Lung microvascular endothelial cell (primary cell): ENCODE measurements at places on chromosomes 6 and 20. TPM values are rescaled to one million over a fixed set of nuclear protein-coding genes. Genes with fewer than 3 reads are reported as not detected.

The CDKN1A gene
- 64.1 and 90.7 TPM in 2 replicates for total RNA-seq

The GATA5 gene
- total RNA-seq: not detected in 2 replicates

The DEFB132 gene
- not detected in 2 replicates for total RNA-seq

GRCh38 chr6:12504325-12504966 is 212.1 kb upstream of the PHACTR1 start:
- peak; percentile 34 for DNase-seq

GRCh38 chr20:48283470-48284110 is 498.3 kb upstream of the SULF2 start:
- peak; percentile 99 for DNase-seq

DNA sequence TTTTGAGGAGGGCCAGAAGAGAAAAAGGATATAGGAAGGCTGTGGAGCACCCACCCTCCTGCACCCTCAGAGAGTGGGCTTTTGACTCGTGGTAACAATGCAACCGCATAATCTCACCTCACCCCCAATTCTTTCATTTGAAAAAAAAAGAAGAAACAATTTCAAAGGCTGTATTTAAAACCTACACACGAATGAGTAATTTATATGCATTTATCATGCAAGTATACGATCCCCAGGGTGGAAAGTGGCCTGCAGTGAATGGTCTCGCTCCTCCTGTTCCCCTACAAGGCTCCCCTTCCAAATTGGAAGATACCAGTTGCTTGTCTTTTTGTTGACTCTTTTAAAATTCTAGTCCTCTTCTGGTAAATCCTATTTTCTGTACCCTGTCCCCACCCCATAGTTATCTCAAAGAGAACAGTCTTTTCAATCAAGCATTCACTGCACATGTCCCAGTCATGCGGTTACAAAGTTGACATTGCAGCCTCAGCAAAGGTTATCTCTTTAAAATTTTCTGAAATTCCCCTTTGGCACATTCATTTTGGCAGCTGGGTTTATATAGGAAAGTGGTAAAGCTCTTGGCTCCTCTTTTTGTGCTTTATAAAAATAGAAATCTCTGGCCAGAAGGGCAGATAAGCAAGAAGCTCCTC is 110.6 kb downstream of the ARID1B start:
- no peak for DNase-seq

DNA sequence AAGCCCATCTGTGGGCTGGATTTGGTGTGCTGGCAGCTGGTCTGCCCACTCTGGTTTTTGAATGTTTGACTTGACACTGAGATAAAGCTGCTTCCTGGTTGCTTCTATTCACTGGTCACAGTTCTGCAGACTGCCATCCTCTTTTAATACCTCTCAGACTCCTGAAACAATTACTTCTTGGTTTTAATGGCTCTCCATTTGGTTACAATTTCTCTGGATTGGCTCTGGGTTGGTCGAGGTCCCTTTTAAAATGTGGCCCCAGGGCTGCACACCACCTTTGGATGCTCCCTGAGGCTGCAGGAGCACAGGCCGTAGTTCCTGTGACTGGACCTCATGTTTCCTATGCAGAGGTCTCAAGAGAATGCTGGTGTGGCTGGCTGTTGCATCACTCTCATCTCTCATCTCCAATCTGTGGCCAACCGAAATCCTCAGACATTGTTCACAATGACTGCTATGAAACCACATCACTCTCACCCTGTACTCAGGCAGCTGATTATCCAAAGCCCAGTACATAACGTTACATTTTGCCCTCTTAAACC is 98.5 kb downstream of the INSM1 start:
- no peak for DNase-seq

DNA sequence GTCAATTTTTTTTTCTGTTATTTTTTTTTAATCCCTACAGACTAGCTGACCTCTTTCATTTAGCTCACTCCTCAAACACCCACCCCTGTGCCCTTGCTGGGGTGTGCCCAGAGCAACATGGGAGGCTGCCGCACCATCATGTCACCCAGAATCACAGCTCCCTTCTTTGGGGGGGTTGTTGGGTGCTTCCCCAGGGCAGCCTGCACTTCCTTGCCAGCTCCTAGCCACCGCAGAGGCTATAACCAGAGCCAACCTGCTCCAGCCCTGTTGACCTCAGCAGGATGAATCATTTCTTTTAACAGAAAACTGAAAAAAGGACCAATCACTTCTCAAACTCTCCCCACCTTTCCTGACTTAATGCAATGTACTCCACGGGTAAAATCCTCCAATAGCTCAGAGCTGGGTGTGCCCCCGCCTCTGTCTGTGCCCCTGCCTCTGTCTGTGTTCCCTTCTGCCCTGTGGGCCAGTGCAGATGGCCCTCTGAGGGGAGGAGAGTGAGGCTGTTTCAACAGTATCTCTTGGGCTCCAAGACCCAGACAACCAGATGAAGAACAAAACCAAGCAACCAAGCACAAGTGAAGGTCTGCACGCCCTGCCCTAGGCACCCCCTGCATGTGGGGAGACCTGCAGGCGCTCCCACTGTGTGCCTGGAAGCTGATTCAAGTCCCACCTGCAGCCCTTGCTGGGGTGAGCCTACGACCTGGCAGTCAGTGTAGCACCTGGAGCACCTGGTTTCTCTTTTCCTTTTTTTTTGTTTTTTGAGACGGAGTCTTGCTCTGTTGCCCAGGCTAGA is 67.7 kb downstream of the PYGB start:
- peak; percentile 54 for DNase-seq

- no peak for DNase-seq
Measured at GRCh38 chr6:3483675-3484074, 26.8 kb upstream of the SLC22A23 start.

DNA sequence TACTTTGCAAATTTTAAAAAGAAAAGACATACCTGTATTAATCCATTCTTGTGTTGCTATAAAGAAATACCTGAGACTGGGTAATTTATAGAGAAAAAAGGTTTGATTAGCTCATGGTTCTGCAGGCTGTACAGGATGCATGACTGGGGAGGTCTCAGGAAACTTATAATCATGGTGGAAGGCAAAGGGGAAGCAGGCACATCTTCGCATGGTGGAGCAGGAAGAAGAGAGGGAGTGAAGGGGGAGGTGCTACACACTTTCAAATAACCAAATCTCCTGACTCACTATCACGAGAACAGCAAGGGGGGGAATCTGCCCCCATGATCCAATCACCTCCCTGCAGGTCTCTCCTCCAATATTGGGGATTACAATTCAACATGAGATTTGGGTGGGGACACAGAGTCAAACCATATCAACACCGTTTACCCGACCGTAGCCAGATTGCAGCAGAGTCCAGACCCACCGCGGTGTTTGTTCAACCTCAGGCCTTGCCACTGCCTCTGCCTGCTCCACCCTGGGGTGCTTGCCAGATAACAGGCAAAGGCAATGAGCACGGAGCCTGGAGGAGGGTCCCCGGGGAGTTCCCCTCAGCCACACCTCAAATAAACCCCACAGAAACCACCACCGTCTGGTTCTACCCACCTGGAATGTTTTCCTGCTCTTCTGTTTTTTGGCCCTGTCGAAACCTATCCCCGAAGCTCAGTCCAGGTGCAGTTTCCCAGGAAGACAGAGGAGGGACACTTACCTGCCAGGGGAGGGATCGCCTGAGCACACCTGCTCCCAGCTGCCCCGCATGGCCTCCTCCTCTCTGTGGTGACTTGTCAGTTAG is 142.2 kb upstream of the AFDN start:
- DNase-seq: no peak

- no peak for DNase-seq
Measured at GRCh38 chr20:62413896-62414481, 6.9 kb upstream of the CABLES2 start.
